ENCODE measurements at places on chromosomes 11 and 22. TPM values are rescaled to one million over a fixed set of nuclear protein-coding genes. Genes with fewer than 3 reads are reported as not detected.

The MS4A10 gene
- 0.10 TPM for polyA plus RNA-seq

The SPDYC gene
- not detected for polyA plus RNA-seq

The SCGB2A2 gene
- not detected for polyA plus RNA-seq

GRCh38 chr11:35057926-35058668 lies 80.9 kb upstream of the CD44 start:
- no peak for DNase-seq

The FERMT3 gene
- polyA plus RNA-seq = 5.9 TPM

- no peak for DNase-seq
Observed at GRCh38 chr11:60348116-60348515, 21.1 kb downstream of the MS4A6E start.

- no peak for DNase-seq
Observed at GRCh38 chr22:32846780-32847491, 45.4 kb downstream of the TIMP3 start.

DNA sequence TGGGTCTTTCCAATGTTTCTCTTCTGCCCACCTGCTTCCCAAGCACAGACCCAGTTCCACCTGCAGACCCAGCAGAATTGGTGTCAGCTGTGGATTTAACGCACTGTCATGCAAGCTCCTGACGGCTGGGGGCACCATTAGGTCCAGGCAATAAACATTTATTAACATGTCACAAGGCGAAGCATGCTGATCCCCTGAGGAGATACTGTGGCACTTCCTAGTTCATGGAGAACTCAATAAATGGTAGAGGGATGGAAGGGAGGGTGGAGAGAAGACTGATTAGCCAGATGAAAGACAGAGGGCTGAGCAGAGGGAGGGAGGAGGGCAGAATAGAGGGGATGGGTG lies 68.3 kb upstream of the TSPAN18 start:
- DNase-seq = no peak

The P2RX6 gene
- 2.4 TPM for polyA plus RNA-seq

- DNase-seq = no peak
Observed at GRCh38 chr22:38267086-38267485, 5.7 kb downstream of the TMEM184B start.

The MMP27 gene
- polyA plus RNA-seq = not detected

- no peak for DNase-seq
Observed at GRCh38 chr11:69216647-69217051, 60.9 kb downstream of the SMIM38 start.

DNA sequence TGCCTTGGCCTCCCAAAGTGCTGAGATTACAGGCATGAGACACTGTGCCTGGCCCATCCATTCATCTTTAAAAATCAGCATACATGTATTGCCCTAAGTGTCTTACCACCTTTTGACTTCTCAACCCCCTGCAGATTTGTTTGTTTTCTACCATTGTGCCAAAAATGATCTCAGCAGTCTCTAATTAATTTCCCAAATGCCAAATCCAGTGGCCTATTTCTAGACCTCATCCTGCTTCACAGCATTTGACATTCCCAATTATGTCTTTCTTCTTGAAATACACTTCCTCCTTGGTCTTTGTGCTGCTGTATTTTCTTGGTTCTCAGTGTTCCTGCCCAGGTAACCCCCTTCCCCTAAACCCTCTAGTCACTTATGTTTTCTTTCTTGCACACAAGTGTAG lies 46.0 kb upstream of the GRAMD1B start:
- DNase-seq = no peak

Data from renal pelvis (tissue), 12 donors.